ENCODE measurements at places on chromosomes 5 and 9.

- no peak for DNase-seq
Observed at GRCh38 chr5:18985171-18985758, 1002.7 kb downstream of the CDH18 start.

DNA sequence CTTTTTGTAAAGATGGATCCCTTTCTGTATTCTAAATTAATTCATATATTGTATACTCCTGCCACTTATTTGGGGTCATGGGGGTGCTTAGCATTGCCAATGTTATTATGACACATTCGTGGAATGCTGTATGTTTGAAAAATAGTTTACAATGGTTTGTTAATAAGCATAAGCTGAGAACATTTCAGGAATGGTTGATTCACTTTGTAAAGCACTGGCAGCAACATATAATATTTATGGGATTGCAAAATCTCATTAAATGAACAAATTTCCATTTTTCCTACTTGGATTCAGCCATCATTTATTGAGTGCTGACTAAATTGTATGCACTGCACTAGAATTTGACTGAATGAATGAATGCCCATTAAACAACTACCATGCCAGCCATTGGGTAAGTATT is 215.2 kb upstream of the KLF4 start:
- no peak for DNase-seq

- DNase-seq, result peak; percentile 29
Observed at GRCh38 chr5:115831163-115831768, 10.1 kb downstream of the ATG12 start.

DNA sequence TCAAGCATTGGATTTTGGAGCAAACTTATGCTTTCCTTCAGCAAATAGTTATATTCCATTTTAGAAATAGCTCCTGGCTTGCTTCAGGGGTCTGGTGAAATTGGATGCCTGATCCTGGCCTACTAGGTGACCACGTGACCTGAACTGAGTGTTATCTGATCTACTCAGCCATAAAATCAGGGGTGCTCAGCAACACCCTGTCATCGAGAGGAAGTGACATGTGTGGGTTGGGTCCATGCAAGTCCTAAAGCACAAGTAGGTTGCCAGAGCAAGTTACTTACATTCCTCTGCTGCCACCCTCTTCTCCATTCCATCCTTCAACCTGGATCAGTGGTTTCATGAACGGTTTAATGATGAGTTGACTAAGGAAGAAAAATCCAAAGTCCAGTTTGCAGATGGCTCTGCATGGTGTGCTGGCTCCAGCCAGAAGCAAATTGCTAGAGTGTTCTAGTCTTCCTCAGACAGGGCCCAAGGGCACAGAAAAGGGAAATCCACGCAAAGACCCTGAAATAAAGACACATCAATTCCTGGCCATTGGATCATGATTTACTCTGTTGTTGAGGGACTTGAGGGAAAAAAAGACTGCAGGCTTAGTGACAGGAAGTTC is 2.8 kb upstream of the FAM193B start:
- peak; percentile 82 for DNase-seq

DNA sequence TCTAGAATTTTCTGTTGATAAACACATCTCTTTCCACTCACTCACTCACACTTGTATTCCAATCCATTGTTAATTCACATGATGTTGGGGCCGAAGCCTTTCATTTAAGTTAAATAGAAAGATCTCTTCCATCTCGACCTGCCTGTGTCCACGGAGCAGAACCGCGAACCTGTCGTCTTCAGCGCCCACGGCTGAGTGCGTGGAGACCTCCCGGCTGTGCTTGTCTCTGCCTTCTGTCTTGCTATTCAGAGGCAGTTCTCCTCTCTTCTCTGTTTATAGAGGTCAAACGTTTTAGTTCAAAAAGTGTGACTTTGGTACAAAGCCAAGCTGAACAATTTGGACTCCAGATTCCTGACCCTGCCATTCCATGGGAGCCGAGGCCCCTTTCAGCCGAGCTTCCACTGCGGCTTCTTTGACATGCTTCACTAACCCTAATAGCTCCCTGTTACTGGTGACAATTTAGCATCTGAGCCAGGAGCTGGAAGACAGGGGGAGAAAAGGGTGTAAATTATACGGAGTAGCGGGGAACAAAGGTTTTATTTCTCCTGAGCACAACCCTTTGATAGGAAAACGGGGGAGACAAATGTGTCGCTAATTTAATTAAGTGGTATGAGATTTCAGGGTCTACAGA is 314.4 kb upstream of the IRX4 start:
- no peak for DNase-seq

DNA sequence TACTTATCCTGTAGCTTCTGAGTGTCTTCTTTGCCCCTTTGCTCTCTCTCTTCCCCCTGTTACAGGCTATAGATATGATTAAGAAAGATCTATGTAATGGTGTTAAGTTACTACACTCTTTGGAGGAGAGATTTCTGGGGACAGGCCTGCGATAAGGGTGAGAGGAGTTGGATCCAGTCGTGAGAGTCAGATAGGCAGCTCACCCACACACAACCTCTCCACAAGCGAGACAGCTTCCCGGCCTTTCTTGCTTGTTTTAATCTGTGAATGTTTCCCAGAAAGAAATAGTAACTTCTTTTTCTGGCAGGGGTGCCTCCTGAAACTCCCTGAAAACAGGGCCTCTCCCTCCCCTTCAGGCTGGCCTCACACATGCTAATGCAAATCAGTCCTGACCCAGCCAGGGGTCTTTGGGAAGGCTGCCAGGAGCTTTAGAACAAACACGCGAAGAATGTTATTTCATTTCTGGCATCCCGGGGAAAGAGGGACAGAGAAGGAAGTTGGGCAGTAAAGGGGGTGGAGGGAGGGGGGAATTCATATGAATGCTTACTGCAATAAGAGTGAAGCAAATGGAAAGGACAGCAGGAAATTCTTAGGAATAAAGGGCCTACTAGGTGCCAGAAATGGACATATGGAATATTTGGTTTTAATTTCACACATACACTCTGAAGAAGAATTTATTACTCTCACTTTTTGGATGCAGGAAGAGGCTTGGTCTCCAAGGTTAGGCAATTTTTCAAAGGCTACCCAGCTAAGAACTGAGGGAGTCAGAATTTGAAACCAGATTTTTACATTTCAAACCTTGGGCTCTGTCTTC is 215.8 kb upstream of the TRIM32 start:
- DNase-seq, result peak; percentile 26

- no peak for DNase-seq
Observed at GRCh38 chr9:68706363-68707201, 1.5 kb downstream of the PIP5K1B start.

DNA sequence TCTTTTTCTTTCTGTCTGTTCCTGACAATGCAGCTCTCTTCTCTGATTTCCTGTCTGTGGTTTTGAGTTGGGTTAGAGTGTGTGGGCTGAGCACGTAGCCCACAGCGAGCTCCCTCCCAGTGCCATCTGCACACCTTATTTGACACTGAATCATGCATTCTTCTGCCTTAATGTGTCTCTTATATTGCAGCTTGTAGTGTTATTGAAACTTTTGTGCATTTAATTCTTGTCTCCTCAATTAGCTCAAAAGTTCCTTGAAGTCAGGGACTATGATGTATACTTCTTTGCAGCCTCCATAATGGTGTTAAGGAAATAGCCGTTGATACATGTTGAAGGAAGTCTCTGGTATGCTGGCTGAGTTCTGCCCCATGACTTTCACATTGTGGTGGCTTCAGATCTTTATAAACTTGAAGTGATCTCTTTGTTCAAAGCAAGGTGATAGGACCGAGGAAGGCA is 576.2 kb upstream of the CLINT1 start:
- peak; percentile 8 for DNase-seq

GRCh38 chr5:112787261-112787660 is 49.6 kb downstream of the APC start:
- no peak for DNase-seq

DNA sequence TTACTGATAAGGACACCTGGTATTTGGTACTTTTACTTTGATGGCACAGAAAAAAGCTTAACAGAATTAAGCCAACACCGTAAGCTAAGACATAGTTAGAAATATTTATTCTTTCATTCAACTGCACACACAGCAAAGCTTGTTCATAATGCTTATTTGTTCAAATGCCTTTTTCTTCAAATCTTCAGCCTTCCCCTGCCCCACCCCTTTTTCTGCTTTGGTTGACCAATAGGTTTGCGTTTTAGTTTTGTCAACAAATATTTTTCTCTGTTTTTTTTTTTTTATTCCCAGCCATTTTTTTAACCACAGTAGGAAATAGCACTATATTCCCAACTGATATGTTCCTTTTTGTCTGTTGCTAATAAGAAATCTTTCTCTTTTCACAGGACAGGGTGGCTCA is 4.9 kb upstream of the RICTOR start:
- no peak for DNase-seq

GRCh38 chr9:126851286-126851880 is 9.1 kb upstream of the ZBTB34 start:
- no peak for DNase-seq

- DNase-seq, result no peak
Observed at GRCh38 chr9:125189011-125189360, 617 bp downstream of the PPP6C start.

- no peak for DNase-seq
Observed at GRCh38 chr9:6819112-6819511, 61.3 kb downstream of the KDM4C start.

- DNase-seq, result peak; percentile 61
Observed at GRCh38 chr5:76960004-76960625, 7.3 kb downstream of the CRHBP start.

- no peak for DNase-seq
Observed at GRCh38 chr5:98301547-98301946, 471.9 kb upstream of the RGMB start.

DNA sequence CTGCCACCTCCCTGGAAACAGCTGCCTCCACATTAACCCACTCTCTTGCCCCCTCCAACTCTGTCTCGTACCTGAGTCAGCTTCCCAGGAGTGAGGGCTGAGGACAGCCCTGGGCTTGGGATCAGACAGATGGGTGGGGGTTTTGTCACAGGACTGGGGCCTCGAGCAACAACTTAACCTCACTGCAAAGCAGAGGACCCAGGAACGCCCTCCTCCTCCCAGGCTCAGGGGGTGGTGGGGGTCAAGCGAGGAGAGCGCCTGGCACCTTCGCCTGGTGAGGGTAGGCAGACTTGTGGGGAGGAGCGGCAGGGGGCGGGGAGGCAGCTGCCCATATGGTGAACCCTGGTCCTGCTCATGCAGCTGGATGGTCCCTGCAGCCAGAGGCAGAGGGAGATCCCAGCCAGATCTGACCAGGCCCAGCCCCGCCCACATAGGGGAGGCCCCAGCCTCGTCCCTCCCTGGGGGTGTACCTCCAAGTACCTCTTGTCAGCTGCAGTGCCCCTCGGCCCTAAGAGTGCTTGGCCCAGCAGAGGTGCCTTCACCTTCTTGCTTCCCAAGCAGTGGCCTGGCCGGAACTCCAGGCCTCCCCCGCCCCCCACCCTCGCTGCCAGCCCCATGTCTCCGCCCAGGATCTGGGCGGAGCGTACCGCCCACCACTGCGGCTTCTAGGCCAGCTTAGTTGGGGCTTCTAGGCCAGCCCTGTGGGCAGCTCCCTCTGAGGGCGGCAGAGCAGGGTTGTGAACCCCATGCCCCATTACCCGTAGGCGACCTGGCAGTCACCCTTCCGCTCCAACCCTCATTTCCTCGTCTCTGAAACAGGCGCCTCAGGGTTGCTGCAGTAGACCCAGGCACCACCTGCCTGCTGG is at the start of gene SARDH:
Gene SARDH (minus strand): TSS at position 579 of the 866 bp plus-strand sequence. CDS start 4,179 bp downstream, outside the sequence.
- peak; percentile 29 for DNase-seq

DNA sequence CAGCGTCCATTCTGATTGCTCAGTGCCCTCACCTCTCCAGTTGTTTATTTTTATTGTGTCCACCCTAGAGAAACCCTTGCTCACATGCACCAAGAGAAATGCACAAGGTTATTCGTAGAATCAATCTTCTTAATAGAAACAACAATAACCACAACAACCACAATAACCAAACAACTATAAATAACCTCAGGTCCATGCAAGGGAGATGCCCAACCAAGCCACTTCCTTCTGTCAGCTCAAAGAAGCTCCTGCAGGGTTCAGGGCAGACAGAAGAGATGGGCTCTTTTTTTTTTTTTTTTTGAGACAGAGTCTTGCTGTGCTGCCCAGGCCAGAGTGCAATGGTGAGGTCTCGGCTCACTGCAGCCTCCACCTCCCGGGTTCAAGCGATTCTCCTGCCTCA is 14.9 kb upstream of the TCOF1 start:
- DNase-seq, result no peak

DNA sequence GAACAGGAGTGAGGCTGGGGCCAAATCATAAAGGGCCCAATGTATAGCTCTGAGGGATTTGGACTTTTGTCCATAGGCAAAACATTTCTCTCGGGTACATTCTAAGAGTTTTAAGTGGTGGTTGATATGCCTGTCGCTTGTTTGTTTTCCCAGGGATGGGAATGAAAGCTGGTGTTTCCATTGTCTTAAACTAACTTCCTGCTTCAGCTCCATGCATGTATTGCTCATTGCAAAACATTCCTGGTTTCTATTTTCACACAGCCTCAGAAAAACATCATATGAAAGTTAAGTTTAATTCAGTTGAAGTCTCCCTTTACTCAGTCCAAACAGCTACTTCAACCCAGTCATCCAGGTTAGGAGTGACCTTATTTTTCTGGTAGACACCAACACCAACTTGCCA is 235.0 kb downstream of the ACTL7B start:
- no peak for DNase-seq

DNA sequence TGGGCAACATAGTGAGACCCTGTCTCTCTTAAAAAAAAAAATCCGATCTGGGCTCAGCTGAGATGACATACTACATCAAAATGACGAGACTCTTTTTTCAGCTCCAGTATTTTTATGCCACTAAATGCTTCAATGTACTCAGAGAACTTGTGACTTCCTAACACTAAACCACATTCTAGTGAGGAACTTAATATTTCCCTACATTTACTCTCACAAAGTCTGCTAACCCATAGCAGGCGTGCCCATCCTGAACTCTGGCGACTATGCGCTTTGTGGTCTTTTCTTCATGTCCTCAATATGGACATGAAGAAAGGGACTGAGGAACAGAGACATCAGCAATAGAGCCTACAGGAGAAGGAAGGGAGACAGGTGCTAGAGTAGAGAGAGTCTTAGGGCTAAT is 41.3 kb downstream of the ITK start:
- DNase-seq, result no peak

GRCh38 chr9:6443661-6444060 is 30.7 kb downstream of the UHRF2 start:
- DNase-seq, result no peak

GRCh38 chr9:128706671-128707381 is 4.5 kb downstream of the PKN3 start:
- DNase-seq, result no peak

DNA sequence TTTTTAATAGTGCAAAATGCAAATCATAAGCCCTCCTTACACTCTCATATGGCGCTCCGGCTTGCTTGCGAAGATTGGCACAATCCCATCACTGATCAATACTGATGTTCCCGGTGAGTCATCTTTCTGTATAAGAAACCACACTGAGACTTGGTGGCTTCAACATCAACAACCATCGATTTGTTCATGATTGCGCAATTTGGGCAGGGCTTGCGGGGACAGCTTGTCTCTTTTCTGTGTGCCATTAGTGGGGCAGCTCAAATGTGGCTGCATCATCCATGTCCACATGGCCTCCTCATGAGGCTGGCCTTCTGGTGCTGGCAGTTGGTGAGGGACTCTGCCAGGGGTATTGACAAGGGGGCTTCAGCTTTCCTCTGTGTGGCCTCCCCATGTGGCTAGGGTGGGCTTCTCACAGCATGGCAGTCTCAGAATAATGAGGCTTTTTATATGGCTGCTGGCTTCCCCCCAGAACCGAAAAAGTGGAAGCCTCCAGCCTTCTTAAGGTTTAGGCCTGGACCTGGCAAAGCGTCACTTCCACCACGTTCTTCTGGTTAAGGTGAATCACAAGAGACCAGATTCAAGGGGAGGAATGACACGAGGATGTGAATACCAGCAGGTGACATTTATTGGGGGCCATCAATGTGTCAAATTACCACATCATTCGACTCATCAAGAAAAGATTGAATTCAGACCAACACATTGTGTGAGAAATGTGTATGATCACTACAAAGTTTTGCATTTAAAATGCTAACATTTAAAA is 79.5 kb upstream of the NFIL3 start:
- no peak for DNase-seq

Measured in HTR-8/SVneo (cell line).